ENCODE measurements at places on chromosomes 6 and 20.
A peak's percentile ranks its signal among the peaks of the same experiment; 100 is the strongest.

DNA sequence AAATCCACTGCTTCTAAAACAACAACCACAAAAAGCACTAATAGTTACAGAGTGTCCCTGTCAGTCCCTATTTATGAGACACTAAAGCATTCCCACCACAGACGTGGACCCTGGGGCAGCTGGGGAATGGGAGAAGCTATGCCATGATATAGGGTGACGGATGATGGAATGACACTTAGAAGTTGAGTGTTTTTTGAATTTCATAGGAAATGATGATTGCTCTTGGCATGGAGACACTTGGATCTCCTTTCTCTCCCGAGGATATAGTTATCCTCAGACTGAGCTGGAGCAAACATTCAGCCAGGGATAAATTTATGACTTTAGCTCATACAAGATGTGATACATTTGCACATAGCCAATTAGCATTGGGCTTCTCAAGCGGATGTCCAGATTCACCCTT, 151.2 kb downstream of the EDN3 start:
- no peak for DNase-seq

DNA sequence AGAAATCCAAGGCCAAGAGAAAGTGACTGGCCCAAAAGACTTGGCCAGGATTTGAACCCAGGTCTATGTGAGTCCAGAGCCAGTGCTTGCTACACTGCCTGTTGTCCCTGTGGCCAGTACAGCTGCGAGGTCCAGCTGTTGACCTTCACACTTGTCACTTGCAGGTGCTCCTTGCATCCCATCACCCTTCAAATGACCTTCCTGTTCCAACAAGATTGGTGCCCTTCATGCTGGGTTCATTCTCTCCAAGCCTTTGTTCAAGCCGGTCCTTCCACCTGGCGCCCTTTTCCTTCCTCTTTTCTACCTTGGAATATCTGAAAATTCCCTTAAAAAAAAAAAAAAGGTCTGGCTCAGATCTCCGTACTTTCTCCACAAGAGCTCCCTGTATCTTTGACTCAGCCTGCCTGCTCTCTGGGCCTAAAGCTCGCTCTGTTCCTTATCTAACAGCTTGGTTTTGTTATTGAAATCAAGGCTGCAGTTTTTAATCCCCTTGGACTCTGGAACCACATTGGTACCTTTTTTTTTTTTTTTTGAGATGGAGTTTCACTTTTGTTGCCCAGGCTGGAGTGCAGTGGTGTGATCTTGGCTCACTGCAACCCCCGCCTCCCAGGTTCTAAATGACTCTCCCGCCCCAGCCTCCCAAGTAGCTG, 22.2 kb upstream of the MRPS18A start:
- DNase-seq, result no peak

DNA sequence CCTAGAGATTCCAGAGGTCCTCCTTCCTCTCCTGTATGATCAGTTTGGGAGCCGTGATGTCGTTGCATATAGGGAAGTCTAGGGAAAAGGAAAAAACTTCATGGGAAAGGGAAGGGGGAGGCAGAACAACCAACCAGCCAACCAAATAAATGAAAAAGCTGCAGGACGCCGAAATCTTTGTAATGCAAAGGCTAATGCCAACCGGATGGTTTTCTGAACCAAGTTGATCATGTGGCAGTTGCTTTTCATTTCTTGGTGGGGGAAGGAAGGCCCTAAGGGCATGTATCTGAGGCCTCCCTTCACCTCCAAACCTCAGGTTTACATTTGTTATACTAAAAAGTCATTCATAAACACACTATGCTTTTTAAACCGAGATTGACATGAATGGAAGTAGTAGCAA, 167.2 kb downstream of the ARID1B start:
- DNase-seq, result no peak

DNA sequence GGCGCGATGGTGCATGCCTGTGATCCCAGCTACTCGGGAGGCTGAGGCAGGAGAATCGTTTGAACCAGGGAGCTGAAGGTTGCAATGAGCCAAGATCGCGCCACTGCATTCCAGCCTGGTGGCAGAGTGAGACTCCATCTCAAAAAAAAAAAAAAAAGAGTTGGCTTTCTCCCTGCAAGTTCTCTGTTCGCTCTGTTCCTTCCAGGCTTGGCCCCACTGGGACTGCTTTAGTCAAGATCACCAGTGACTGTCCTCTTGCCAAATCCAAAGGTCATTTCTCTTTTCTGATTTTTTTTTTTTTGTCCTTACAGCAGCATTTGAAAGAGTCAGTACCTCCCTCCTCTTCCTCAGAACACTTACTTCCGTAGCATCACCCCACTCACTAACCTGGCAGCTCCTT, 10.8 kb upstream of the GNRH2 start:
- no peak for DNase-seq

DNA sequence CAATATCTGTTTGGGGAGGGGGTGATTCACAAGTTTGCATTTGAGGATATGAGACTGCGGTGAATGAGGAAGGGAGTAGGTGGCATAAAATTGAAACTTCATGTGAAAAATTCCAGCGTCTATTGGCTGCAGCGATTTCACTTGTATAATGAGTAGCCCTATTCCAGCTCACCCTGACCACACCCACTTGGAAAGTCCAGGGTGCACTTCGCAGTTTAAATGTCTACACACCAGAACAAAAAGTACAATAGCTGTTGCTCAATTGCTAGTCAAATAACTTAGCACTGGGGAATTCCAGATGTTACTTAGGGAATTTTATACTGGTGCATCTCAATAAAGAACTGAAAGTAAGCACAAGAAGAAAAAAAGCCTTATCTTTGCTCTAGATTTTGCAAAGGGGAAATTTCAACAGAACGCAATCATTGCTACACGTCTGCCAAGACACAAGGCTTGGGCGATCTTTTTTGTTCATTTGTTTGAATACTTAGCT, 6.3 kb downstream of the TNFAIP3 start:
- DNase-seq, result peak; percentile 89

- DNase-seq, result peak; percentile 46
Measured at GRCh38 chr20:18276821-18277220, 11.5 kb upstream of the ZNF133 start.

- DNase-seq, result no peak
Measured at GRCh38 chr6:137698636-137699030, 168.4 kb upstream of the TNFAIP3 start.

GRCh38 chr6:36912586-36912985, 26.8 kb downstream of the C6orf89 start:
- peak; percentile 13 for DNase-seq

GRCh38 chr6:7633361-7633760, 43.4 kb downstream of the SNRNP48 start:
- DNase-seq, result no peak

GRCh38 chr6:68975064-68975463, 340.0 kb downstream of the ADGRB3 start:
- DNase-seq, result no peak

DNA sequence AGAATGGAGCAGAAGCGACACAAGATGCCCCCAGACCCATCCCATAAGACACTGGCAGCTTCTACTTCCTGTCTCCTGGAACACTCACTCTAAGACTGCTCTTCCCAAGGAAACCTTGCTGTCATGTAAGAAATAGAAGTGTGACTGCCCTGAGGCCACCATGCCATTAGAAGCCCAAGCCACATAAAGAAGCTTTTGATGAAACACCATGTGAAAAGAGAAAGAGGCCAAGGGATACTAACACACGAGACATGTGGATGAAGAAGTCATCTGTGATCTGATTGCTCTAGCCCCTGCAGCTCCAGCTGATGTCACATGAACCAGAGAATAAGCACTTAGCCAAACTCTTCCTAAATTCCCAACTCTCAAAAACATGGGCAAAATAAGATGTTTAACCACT, 117.9 kb upstream of the PCSK2 start:
- DNase-seq, result no peak

GRCh38 chr20:59032713-59033059, 551 bp upstream of the ATP5F1E start:
- no peak for DNase-seq

GRCh38 chr20:13784271-13784892, 337 bp downstream of the ESF1 start:
- DNase-seq, result no peak

DNA sequence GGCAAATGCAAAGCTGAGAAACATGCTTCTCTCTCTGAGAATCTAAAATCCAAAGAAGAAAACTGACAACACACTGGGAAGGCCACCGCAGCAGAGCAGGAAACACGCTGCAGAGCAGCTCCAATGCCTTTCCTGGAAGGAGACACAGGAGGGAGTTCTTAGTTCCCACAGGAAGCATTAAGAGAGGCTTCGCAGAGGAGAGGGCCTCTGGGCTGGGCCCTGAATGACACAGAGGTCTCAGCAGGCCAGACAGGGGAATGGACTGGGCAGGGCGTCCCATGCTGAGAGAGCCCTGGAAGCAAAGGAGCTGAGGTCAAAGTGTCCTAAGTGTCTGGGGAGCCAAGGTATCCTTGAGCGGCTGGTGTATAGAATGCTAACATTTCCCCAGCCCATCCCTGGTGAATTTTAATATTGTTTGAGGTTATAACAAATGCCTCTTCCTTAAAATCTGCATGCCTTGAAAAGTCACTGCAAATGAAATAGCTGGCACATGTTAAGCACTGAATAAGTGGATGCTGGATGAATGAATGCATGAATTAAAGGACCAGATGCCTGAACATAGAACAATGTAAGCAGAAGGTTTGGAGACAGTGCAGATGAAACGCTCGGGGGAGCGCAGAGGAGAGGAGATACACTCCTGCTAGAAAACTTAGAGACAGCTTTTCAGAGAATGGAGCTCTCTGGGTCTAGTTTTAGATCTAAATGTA, 110.0 kb upstream of the SYNDIG1 start:
- no peak for DNase-seq
